ENCODE measurements at places on chromosomes 1 and 21.

- no peak for DNase-seq
Observed at GRCh38 chr1:232164078-232164963, 465.6 kb downstream of the SIPA1L2 start.

- DNase-seq, result no peak
Observed at GRCh38 chr1:235357485-235358373, 9.5 kb upstream of the TBCE start.

DNA sequence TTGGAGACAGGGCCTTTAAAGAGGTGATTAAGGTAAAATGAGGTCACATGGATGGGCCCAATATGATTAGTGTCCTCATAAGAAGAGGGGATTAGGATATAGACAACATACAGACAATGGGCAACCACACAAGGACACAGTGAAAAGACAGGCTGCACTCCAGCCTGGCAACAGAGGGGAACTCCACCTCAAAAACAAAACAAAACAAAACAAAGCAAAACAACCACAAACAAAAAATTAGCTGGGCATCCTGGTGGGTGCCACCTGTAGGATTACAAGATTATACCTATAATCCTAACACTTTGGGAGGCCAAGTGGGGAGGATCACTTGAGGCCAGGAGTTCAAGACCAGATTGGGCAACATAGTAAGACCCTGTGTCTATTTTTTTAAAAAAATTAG lies 4.8 kb upstream of the MDM4 start:
- DNase-seq, result no peak

DNA sequence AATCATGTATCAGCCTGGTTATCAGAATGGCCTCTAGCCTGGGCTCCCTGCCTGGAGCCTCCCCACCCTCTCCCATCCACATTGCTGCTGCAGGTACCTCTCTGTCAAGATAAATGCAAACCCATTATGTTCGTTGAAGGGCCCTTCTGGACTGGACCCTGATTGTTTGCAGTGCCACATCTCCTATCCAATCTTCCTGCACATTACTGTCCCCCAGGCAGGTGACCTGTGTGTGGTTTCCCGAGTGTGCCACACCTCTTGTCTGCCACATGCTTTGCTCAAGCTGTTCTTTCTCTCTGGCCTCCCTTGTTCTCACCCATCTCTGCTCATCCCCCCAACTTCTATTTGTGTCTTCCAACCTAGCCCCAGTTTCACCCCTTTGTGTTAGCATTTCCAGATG lies 32.4 kb downstream of the IER5 start:
- no peak for DNase-seq

- DNase-seq, result no peak
Observed at GRCh38 chr1:10444248-10444647, 5.6 kb upstream of the CORT start.

GRCh38 chr1:22741118-22741517 lies 30.5 kb downstream of the EPHB2 start:
- DNase-seq, result no peak

GRCh38 chr1:53620061-53620855 lies 118.7 kb downstream of the GLIS1 start:
- DNase-seq, result no peak

DNA sequence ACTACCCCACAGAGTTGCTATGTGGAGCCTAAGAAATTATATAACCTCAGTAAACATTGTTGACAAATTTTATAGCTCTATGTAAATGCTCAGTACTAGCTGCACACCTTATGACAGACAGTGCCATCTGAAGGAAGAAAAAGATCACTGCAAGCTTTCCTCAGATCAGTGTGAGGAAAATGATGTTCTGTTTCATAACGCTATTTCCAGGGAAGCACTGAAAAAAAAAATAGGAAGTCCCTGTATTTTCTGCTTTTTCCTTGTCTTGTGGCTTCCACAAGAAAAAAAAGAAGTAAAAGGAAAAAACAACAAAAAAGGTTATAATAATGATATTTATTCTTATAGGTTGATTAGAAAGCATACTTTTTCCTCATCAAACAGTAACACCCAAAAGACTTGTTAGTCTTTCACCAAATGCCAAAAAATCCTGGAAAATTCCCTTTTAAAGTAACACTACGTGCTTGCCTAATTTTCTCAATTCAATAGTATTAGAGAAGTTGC lies 23.2 kb downstream of the LYST start:
- no peak for DNase-seq

DNA sequence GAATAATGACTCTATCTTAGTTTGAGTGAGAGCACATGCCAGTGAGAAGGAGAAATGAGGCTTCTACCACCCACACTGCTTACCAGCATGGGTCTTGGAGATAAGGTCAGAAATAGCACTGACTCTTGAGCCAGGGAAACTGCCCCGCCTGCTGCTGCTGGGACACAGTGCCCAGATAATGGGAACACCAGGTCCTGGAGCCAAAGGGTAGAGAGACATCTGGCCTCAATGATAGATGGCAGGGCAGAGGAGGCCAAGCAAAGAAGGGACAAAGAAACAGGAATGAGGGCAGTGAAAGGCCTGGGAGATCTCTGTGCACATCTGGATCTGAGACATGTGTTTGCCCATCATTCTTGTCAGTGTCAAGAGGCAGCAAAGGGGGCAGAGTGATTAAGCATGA lies 97.4 kb downstream of the MIS18A start:
- DNase-seq, result no peak

DNA sequence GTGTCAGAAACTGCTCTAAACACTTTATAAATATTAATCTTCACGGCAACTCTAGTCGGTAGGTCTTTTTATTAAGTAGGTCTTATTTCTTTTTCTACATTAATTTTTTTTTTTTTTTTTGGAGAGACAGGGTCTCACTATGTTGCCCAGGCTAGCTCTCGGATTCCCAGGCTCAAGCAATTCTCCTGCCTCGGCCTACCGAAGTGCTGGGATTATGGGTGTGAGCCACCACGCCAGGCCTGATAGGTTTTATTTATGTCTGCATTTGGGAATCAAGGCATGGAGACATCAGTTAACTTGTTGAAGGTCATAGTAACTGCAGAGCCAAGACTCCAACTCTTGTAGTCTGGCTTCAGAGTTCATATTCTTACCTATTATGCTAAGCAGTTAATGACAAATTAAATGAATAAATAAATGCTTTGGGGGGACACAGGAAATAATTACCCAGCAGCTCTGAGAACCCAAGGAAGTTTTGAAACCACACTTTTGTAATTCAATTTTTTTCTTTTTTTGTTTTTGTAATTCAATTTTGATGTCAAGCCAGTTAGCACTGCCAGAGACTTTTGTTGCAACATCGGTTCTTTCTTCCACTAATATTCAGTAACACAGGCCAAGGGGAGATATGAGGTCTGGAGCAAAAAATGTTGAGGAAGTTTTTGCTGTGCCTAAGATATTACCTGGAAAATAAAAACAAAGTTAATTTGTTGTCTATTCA lies 9.4 kb upstream of the UAP1 start:
- no peak for DNase-seq

- DNase-seq, result no peak
Observed at GRCh38 chr1:160018900-160019299, 12.9 kb downstream of the PIGM start.

DNA sequence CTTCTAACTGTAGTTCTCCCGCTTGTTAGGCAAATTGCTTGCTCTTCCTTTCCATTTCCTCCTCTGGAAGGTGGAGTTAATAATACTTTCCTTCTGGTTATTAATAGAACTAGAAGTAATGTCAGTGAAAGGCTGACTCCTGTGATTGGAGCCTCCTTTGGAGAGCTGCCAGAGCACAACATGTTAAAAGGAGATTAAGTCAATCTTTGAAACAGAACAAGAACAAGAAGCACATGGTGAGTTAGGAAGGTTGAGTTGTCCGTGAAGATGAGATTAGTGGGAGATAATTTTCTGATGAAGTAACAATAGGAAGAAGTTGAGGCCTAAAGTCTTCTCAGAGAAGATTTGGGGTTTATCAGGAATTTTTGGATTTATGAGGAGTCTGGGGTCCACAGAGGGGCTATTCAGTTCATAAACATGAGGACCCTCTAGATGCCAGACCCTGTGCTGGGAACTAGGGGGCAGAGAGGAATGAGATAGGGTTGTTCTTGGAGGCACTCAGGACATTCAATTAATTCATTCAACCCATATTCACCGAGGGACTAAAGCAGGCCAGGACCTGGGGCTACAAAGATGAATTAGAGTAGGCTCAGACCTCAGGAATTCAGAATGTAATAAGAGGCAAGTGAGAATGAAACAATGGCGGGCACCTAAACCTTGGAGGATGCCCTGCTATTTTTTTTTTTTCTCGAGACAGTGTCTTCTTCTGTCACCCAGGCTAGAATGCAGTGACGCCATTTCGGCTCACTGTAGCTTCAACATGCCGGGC lies 40.7 kb upstream of the DHCR24 start:
- no peak for DNase-seq

DNA sequence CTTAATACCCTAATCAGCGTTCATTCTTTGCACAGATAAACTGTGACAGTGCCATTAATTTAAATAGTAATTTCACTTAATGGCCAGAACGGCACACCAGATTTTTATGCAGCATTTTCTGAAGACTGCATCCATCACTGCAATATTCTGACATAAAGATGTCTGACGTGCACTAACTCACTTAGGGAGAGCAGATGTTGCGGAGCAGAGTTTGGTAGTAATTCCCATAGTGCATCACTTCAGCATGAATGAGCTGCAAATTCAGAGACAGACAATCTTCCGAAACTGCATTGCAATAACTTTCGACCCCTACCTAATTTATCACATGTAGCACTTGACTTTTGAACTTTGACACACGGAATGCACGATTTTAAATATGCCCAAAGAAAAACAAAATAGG lies 225.3 kb downstream of the KCTD3 start:
- DNase-seq, result no peak

GRCh38 chr21:25371841-25372425 lies 235.3 kb downstream of the MRPL39 start:
- DNase-seq, result no peak

- no peak for DNase-seq
Observed at GRCh38 chr1:230125640-230126528, 58.8 kb downstream of the GALNT2 start.

DNA sequence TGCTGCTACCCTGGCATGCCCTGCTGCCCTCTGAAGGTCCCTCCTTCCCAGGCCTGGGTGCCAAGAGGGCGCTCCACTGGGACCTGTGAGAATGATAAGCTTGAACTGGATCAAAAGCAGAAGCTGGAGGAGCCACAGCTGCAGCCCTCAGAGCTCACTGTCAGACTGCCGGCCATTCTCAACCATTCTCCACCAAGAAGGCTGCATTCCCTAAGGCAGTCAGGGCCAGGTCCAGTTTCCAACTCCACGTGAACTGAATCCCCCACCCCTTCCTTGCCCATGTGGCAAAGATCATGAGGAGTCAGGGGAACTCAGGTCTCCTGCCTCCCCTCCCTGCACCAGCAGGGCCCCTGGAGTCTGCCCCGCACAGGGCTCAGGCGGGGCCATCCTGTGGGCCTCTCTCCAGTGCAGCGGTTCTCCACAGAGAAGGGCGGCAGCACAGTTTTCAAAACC lies 19.5 kb downstream of the SLC1A7 start:
- DNase-seq, result no peak

GRCh38 chr1:15933684-15934083 lies 42.2 kb downstream of the ZBTB17 start:
- DNase-seq, result no peak

- DNase-seq, result no peak
Observed at GRCh38 chr1:29708796-29709703, 472.7 kb downstream of the PTPRU start.

- DNase-seq, result no peak
Observed at GRCh38 chr1:157773493-157774350, 3.2 kb downstream of the FCRL2 start.

DNA sequence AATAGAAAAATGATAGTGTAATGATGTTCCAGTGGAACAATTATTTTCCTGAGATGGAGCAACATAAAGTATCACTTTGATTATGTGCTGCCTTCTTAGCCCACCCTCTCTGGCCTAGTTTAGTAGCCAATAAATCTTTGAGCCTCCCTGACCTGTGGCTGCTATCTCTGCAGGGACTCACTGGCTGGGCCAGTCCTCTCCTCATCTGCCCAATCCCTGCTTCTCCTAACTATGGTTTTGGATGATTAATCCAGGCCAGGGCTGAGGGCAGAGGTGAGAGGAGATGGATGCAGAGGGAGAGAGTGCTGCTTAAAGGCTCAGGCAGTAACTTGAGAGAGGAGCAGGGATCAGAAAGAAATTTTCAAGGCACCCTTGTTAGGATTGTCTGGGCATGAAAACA lies 89.0 kb upstream of the CD34 start:
- no peak for DNase-seq

GRCh38 chr1:31511848-31512615 lies 64.3 kb upstream of the TINAGL1 start:
- no peak for DNase-seq

- DNase-seq, result no peak
Observed at GRCh38 chr1:20684651-20685050, 23.5 kb upstream of the DDOST start.

DNA sequence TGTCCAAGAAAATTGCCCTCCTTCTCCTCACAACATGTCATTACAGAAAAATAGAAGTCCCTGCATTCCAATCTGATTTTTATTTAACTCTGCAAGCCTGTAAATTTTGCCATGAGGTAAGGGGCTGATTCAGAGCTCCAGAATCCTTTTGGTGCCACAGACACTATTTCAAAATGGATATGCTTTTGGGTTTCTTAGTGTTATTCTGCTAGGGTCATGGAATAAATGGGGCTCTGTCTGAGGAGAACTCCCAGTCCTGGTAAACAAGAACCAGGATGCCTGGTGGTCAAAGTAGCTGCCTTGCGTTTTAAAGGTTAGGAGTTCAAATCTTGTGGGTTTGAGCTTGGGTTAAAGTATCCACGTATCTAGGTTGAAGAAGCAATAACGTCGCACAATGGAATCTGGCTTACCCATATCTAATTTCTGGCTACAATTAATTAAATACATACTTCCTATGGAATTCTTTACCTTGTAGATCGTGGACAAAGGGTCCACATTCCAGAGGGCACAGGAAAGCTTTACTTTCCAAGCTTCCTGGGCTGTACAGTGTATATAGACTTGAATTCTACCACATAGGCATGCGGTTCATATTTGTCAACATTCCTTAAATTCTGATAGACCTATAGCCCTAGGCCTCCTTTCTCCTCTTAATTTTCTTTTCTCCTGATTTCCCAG lies 98.0 kb upstream of the CDC42BPA start:
- peak; percentile 68 for DNase-seq

- no peak for DNase-seq
Observed at GRCh38 chr1:17108360-17108759, 10.9 kb downstream of the PADI2 start.

DNA sequence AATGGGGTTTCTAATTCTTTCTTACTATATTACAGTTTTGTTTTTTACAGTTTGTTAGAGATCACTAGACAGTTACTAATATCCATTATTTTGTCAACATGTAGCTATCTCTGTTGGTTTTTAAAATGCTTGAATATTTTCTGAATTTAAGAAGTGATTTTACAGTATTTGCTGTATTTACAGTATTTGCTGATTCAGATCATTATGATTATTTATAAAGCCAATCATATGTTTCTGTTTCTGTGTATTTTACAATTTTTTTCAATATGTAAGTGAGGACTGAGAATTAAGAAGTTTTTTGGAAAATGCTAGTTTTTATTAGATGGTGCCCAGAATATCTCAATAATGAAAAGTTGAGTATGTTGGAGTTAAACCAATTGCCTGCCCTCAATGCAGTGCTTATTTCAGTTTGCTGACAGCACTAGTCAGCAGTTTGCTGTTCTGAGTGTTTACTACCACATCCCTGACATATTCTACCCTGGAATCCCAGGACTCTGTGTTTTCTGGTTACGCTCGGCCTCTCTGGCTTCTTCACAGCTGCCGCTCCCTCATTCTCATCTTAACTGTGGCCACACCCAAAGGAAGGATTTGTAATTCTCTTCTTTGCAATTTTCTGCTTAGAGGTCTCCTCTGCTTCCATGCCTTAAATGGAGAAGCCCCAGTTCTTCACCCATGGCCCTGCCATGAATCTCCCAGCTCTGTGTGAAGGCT lies 68.0 kb upstream of the BACH1 start:
- DNase-seq, result no peak

- no peak for DNase-seq
Observed at GRCh38 chr21:46145159-46145839, 10.1 kb downstream of the FTCD start.

Measured in AG09309 (cell line).